GM12865 (cell line): ENCODE measurements at places on chromosomes 12 and 14.
A peak's percentile ranks its signal among the peaks of the same experiment; 100 is the strongest.

DNA sequence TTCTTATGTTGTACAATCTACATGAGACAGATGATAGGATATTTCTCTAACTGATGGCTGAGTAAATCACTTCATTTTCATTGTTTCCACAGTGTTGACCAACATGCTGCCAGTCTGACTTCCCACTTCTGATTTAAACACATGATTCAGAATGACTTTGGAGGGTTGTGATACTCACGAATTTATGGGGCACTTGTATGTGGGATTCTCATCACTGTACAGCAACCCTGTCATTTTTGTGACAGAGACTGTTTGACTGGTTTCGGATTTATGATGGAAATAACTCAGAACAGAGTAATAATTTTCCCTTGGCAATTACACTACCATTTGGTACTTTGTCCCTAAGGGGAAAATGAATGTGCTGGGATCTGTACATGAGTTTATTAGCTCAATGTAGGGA is 333.8 kb downstream of the TRHDE start:
- DNase-seq = no peak

DNA sequence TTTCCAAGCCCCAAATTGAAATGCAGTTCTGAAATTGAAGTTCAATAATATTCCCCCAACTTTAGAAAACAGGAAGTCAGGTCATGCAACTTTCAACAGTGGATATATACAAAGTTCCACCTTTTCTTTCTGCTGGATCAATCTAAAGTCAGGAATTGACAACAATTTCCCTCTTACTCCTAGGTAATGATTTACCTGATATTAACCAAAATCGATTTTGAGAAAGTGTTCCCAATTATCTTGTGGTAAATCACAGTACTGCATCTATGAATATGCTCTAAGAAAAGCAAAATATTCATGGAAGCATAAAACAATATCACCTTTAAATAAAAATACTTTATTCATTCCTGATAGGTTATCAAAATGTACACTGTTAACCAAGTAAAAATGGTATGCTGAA is 28.4 kb downstream of the BDKRB1 start:
- no peak for DNase-seq

GRCh38 chr14:83379436-83379835 is 1845.8 kb upstream of the SEL1L start:
- DNase-seq = no peak

DNA sequence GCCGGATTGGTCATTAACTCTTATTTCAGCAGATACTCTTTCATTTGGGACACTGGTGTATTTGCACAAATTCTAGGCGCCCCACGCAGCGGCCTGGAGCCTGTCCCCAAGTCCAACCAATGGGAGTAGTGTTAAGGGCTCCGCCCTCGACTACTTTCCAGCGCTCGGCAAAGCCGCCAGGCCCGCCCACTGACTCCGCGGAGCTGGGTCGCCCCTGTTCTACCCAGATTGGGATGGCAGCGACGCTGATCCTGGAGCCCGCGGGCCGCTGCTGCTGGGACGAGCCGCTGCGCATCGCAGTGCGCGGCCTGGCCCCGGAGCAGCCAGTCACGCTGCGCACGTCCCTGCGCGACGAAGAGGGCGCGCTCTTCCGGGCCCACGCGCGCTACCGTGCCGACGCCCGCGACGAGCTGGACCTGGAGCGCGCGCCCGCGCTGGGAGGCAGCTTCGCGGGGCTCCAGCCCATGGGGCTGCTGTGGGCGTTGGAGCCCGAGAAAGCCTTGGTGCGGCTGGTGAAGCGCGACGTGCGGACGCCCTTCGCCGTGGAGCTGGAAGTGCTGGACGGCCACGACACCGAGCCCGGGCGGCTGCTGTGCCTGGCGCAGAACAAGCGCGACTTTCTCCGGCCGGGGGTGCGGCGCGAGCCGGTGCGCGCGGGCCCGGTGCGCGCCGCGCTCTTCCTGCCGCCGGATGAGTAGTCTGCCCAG is at the start of gene ACOT6:
Gene ACOT6, plus strand, starts transcription at position 179 of the 707 bp plus-strand sequence. Its CDS starts 55 bp downstream, at position 234.
- DNase-seq = peak; percentile 72

DNA sequence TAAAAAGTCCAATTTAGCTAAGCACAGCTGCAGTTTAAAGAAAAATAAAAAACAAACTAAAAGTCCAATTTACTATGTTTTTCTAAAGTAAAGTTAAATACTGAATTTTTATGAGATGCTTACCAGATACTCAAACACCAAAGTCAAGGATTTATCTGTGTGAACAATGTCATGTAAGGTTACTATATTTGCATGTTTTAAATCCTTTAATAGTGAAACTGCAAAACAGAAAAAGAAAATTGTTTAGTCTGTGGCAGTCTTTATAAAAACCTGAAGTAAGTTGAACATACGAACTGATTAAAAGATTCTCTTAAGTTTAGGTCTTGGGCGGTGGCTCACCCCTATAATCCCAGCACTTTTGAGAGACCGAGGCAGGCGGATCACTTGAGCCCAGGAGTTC is 102.7 kb downstream of the CDK17 start:
- peak; percentile 14 for DNase-seq

GRCh38 chr12:27332407-27332713 is 276 bp upstream of the BMAL2 start:
- no peak for DNase-seq

- peak; percentile 11 for DNase-seq
Measured at GRCh38 chr12:95815632-95816212, 25.2 kb upstream of the NTN4 start.

DNA sequence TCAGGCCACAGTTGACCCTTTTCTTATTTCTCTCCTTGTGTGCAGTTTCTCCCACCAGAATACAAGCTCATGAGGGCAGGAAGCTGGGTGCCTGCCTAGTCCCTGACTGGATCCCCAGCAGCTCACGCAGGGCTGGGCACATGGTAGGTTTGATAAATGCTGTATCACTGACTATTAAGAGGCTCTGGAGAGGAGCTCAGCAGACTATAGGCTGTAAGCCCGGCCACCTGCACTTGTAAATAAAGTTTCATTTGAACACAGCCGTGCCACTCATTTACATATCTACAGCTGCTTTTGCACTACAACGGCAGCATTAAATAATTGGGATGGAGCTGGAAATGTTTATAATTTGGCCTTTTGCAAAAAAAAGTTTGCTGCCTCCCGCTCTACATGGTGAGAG is 32.0 kb downstream of the CHGA start:
- DNase-seq = no peak

DNA sequence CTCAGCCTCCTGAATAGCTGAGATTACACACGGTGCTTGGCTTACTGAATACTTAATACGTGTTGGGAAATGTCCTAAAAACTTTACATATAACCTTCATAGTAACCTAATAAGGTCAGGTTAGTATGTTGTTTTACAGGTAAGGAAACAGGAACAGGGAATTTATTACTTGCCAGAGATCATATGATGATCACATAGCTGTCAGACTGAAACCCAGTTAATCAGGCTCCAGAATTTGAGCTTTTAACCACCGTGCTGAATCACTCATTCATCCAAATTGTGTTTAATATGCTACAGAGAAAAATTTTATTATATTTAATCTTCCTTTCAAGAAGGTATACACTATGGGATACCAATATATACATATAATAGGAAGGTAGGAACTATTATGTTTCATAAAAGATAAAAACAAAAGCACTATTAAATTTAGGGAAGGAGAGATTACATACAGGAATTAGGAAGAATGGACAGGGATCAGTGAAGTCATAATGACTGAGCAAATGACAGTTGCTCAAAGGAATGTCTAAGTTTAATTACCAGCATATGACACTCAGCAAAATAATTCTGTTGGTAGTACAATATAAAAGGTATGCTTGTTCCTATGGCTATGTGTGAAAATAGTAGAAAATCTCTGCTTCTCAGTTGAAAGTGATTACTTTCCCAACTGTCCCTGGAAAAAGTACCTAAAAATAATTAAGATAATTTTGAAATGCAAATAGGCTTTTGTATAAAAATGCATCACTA is 59.3 kb downstream of the HEATR5A start:
- no peak for DNase-seq

DNA sequence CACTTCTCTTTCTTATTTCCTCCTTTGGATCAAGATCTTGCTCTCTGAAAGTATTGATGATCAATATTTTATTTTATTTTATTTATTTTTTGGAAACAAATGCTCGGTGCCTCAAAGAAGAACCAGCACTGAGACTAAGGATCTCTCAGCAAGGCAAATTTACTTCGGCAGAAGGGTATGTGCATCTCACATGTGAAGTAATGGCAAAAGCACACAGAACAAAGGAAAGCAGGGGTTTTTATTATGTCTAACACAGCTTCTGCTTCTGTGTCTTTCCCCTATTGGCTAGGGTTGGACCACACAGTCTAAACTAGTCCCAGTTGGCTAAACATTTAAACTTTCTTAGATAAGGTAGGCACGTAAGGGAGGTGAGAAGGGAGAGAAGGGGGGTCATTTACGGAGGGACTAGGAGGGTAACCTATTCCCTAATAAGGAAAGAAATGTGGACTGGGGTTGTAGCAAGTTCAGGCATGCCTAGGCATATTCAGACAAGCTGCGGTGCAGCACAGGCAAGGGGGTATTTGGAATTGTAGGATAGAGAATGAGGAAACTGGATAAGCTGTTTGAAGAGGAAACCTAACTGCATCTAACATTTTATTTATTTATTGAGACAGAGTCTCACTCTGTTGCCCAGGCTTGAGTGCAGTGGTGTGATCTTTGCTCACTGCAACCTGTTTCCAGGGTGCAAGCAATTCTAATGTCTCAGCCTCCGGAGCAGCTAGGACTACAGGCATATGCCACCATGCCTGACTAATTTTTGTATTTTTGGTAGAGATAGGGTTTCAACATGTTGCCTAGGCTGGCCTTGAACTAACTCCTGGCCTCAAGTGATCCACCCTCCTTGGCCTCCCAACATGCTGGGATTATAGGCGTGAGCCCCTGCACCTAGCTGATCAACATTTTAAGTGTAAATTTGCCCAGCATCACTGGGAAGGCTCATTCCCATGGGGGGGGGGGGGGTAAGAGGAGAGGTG is 90.0 kb upstream of the EIF5 start:
- no peak for DNase-seq

- no peak for DNase-seq
Measured at GRCh38 chr14:87233266-87233665, 759.7 kb downstream of the GALC start.

DNA sequence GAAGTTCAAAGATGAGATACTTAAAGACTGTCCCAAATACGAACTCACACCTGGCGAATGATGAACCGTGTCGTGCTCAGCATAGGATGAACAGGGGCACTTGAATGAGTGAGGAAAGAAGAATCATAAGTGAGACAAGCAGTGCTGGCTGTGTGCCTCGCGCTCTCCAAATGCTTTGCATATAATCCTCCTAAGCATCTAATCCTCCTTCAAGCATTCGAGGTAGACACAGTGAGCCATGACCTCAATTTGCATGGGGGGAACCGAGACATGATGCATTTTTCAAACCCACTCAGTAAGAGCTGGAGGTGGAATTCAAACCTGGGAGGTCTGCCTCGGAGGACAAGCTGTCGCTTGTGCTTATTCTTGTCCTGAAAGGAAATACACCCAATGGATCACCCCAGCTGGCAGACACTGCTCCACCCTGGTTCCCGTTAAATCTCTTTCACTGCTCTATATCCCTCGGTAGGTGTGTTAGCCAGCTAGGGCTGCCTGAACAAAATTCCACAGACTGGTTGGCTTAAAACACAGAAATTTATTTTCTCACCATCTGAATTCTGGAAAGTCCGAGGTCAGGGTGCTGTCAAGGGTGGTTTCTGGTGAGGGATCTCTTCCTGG is 274.0 kb downstream of the SLC15A4 start:
- no peak for DNase-seq
